ENCODE measurements at places on chromosomes 4 and X. TPM values are rescaled to one million over a fixed set of nuclear protein-coding genes. Genes with fewer than 3 reads are reported as not detected.

OPN1LW gene
- not detected for total RNA-seq

PRDM5 gene
- 10.6 TPM for total RNA-seq

C4orf36 gene
- total RNA-seq = 0.60 TPM

COL4A6 gene
- 4.5 TPM for total RNA-seq

- DNase-seq = no peak
These were observed 210.0 kb upstream of the IGFBP7 start for GRCh38 chr4:57320217-57320616.

DNA sequence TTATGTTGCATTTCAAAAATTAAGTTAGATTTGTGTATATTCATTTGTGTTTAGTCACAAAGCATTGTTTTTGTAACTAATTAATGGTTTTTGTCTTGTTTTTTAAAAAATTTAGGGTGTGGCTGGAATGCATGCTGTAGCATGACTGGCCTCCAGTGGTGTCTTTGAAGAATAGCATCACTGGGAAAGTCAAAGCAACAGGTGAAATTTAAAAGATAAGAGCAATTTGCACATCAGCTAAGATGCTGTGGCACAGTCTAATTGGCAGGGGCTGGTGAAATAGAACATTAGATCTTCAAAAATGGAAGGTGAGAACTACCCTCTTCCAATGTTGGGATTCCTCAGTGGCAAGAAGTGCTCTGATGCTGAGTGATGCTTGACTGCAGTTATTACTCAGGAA is 45.3 kb downstream of the ANK2 start:
- DNase-seq = no peak

GRCh38 chrX:68852046-68852445 is 23.2 kb downstream of the EFNB1 start:
- no peak for DNase-seq

DNA sequence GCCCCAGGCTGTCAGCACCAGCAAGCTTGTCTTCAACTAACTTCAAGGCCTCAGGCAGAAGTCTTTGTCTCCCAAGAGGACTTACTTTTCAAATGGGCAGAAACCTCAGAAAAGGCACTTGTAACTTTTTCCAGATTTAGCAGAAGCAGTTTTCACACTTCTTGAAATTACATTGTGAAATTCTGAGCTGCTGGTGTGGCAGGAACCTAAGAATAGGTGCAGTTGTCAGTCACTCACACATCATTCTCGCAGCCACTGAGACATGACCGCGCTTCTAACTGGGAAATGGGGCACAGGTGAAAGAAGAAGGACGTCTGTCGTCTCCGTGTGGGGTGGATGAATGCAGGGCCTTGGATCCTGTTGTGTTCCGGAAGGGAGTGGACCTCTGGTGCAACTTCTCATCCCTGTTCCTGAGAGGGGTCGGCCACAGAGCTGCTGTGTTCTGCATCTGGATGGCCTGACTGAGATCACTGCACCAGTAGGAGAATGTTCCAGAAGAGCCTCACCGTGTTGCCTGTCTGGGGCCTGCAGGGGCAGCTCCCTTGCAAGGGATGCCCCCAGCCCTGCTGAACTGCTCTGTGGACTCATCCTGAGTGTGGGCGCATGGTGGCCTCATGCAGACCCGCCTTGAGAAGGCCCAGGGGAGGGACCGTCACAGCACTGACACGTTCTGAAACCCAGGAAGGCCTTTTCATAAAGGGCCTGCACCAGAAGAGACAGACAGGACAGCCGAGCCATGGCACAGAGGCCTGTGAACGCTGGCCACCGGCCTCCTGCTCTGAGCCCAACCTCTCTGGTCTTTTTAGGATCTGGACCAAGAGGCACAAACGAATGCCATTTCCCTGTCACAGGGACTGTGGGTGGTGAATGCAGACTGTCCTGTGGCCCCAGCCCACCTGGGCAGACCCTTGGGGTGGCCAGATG is 18.7 kb downstream of the NAT8L start:
- DNase-seq = no peak

DNA sequence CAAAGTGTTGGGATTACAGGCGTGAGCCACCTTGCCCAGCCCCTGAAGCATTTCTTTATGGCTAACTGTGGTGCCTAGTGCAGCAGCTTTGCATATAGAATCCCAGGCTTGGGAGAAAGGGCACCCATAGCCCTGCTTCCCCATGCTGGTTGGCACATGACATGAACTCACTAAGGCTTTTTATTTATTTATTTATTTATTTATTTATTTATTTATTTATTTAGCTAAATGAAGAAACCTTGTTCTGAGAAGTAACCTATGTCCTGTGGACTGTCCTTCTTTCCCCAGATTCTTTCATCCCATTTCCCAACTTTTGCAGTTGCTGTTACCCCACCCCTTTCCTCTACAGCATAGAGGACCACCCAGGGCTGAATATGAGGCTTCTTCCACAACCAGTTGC is 1.9 kb upstream of the GJB1 start:
- no peak for DNase-seq

- no peak for DNase-seq
These were observed 40.4 kb downstream of the NSG1 start for GRCh38 chr4:4427121-4427870.

DNA sequence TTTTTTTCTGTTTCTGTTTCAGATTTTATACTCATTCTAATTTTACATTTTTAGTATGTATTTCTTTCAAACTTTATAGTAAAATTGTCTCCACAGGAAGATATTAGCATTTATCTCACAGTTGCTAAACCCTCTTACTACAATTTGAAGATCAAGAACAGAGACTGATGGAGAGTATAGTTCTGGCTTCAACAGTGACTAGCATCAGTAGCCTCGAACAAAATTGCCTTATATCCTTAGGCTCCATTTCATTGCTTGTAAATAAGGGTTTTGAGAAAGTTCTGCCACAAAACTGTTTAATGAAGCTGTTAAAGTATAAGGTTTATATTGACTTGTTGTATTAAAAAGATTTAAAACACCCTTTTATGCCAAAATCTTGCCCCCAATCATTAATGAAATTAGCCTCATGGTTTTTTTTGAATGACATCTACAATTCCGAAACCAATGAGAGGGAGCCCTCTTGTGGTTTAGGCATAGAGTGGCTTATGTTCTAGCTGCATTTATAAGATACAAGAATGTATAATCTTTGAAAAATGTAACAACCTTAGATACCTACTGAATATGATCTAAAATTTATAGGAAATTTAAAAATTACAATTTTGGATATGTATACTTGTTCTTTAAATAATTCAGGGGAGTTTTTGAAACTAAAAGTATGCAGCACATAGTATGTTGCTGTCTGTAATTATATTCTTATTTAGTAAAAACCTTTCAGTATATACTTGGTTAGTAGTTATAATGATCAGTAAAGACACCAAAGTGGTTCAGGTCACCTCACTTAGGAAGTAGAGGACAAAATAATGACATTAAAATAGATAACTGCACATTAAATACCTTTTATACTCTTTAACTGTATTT is 109.8 kb upstream of the HPGD start:
- no peak for DNase-seq

- DNase-seq = no peak
These were observed 52.8 kb downstream of the ADGRG4 start for GRCh38 chrX:136353526-136354093.

DNA sequence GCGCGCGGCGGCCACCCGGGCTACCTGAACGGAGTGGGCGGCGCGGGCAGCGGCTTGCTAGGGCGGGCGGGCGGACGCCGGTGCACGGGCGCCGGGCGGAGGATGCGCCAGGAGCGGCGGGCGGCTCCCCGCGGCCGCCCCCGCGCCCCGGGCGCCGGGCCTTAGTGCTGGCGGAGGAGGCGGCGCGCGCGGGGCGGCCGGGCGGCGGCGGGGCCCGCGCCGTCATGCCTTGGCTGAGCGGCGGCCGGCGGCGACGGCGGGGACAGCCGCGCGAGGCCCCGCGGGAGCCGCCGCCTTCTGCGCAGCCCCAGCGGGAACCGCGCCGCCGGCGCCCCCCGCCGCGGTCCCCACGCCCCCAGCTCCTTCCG is 48.2 kb downstream of the CLDN34 start:
- DNase-seq = no peak
